ENCODE measurements at places on chromosomes 12 and 14.
A peak's percentile ranks its signal among the peaks of the same experiment; 100 is the strongest.

- DNase-seq, result peak; percentile 64
Observed at GRCh38 chr14:64465191-64465822, at the start of gene AKAP5. AKAP5 (plus strand) TSS chr14:64465499; CDS start chr14:64468395, 2,896 bp downstream.

GRCh38 chr12:49346659-49347310 is at the start of gene DNAJC22:
DNAJC22 (plus strand) TSS chr12:49346888; CDS start chr12:49348873, 1,985 bp downstream.
- peak; percentile 45 for DNase-seq

GRCh38 chr14:52262600-52262999 is 4.9 kb upstream of the PTGDR start:
- no peak for DNase-seq

- no peak for DNase-seq
Observed at GRCh38 chr12:121849665-121850064, 9.0 kb downstream of the HPD start.

DNA sequence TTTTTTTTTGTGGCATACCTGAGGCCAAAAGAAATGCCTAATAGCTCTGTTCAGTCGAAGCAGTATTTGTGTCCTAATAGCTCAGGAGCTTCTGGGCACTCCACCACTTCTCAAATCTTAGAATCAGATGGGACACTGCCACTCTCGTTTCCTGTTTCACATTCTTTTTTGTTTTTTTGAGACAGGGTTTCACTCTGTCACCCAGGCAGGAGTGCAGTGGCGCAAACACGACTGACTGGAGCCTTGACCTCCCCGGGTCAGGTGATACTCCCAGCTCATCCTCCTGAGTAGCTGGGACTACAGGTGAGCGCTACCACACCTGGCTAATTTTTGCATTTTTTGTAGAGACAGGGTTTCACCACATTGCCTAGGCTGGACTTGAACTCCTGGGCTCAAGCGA is 52.7 kb downstream of the SPPL3 start:
- DNase-seq, result no peak
